Left ventricle myocardium inferior (tissue), 1 donor: ENCODE measurements at places on chromosomes 1 and 21. TPM values are rescaled to one million over a fixed set of nuclear protein-coding genes. Genes with fewer than 3 reads are reported as not detected.

GRCh38 chr1:199956005-199956404 lies 71.5 kb upstream of the NR5A2 start:
- DNase-seq: no peak

DNA sequence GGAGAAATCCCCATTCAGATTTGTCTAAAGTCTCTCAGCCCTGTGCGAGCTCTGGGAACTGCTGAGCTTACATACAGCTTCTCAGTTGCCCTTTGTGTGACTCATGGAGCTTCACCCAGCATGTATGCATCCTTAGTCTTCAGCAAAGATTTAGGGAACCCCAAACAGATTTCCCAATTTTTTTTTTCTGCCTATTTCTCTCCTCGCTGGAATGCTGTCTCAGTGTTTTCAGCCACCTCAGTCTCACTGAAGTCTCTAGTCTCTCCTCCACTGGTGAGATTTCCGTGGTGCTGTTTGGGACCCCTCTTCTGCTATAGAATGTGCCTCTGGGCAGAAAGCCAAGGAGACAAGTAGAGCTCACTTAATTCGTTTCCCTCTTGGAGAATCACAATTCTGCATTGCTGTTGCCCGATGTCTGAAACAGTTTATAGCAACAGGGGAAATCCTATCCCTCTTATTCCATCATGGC lies 28.1 kb upstream of the TXLNA start:
- no peak for DNase-seq

DNA sequence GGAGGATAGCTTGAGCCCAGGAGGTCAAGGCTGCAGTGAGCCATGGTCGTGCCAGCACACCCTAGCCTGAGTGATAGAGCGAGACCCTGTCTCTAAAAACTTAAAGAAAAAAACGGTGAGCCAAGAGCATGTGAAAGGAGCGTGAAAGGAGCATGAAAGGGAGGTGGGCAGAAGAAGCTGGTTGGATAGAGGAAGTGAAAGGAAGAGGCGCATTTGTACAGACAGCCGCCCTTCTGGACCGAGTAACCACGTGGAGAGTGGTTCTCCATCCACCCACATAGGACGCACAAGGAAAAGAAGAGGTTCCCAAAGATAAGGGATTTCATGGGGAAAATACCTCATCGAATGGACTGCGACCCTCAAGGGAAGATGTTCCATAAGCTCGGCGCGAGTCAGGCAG lies 60.4 kb upstream of the IFNAR2 start:
- DNase-seq: no peak

DNA sequence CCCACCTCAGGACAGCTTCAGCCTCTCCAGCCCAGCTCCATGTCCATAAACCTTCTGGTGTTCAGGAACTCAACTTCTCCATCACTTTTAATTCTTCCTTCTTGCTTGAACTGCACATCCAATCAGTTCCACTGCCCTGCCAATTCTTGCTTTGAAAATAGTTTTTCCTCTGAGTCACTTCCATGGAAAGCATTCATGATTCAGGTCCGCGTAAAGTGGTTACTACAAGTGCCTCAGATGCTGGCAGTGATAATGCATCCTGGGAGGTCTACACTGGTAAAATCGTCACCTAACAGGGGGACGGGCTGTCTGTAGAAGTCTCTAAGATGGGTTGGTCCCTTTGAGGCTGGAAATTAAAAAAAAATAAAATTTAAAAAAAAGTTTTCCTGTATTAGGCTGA lies 25.9 kb upstream of the RCAN1 start:
- no peak for DNase-seq

GRCh38 chr1:200885623-200886402 lies 8.9 kb upstream of the INAVA start:
- no peak for DNase-seq

- no peak for DNase-seq
Observed at GRCh38 chr1:104238991-104239390, 489.3 kb downstream of the AMY1C start.

Gene HES2
- total RNA-seq: not detected

Gene IFFO2
- total RNA-seq: 3.3 TPM

GRCh38 chr1:51897699-51898031 lies 19.1 kb upstream of the NRDC start:
- no peak for DNase-seq

DNA sequence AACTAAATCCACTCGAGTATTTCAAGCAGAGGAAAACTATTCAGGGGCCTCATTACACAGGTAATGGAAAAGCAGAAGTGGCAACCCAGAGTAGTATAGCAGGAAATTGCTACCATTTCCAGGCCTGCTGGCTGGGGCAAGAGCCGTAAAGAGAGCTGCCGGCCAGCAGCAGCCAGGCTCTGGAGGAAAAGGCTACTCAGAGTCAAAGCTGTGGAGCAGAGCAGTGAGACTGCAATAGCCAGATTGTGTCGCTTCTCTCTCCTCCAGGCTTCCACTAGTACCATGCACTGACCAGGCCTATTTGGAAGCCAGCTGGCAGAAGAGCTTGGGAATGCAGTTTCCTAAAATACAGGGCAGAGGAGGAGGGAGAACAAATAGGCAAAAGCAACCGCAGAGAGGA lies 155.5 kb downstream of the OMA1 start:
- peak; percentile 20 for DNase-seq

Gene GSTM5
- 2.4 TPM for total RNA-seq

Gene RIPPLY3
- total RNA-seq: not detected

Gene ZYG11A
- total RNA-seq: not detected

- DNase-seq: no peak
Observed at GRCh38 chr1:231162297-231162969, 575 bp downstream of the TRIM67 start.

Gene BLACAT1
- total RNA-seq: not detected

Gene MX1
- 8.8 TPM for total RNA-seq

DNA sequence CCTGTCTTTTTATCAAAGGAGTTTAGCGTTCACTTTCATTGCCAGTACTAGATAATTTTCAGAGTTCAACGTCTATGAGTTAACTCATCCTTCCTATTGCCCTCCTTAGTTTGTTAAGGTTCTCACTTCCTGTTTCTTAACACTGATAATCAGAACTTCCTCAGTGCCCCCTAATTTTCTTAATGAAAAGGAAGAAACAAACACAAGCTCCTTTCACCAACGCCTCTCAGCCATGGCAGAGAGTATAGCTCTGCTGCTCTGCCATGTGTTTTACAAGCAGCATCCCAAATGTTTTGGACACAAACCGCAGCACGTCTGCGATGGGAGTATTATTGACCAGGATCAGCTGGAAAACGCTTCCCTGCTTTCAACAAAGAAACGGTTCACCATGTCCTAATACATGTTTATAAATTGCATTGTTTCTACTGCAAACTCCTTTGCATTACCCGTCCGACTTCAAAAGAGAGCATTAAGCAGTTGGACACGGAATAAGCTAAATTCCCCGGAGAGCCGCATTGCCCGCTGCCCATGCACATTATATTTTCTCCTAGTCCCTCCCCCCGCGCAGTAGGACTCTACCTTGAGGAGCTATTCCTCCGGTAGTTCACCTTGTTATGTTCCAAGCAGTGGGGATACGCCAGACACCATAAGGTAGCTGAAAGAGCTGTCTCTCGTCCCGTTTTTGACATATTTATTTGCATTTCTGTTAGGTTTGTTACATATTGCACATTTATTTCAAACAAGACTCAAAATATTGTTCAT lies 561 bp downstream of the OLFM3 start:
- DNase-seq: no peak

DNA sequence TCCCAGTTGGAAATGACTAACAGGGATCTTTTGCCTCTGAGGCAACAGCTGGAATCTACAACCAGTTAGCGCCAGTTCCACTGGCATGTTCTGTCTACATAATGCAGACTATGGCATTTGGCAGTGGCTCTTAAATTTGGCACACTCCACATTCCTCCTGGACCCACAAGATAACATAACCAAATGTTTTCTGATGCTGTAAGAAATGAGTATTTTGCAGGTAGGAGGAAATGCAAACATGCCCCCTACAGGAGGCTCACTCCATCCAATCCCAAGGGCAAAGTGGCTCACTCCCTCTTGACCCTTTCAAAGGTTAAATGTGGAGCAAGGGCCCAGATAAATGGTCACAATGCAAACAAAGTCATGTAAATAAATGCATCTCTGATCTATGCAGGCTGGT lies 129.2 kb upstream of the PROX1 start:
- DNase-seq: no peak

GRCh38 chr1:231194476-231194842 lies 32.6 kb downstream of the TRIM67 start:
- no peak for DNase-seq

GRCh38 chr1:114314098-114314497 lies 160.4 kb upstream of the SYT6 start:
- no peak for DNase-seq

DNA sequence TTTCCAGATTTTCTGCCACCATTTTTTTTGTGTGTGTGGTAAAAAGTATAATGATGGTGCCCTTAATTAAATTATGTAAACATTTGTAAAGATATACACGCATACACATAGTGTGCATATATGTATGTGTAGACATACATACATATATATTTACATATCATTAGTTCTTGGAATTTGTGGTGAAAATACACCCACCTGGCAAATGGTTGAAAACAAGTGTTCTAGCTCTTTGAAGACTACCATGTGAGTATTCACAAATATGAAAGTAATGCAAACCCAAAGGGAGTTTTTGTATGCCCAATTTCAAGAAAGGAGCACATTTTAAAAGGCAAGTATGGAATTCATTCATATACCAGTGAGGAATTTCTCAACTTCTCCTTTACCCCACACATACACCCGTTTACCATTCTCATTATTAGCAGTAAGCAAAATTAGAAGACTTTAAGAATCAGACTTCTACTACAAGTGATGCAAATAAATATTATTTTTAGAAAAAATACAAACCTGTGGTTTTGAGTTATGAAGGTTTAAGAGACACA lies 8.0 kb downstream of the RABGAP1L start:
- DNase-seq: no peak

DNA sequence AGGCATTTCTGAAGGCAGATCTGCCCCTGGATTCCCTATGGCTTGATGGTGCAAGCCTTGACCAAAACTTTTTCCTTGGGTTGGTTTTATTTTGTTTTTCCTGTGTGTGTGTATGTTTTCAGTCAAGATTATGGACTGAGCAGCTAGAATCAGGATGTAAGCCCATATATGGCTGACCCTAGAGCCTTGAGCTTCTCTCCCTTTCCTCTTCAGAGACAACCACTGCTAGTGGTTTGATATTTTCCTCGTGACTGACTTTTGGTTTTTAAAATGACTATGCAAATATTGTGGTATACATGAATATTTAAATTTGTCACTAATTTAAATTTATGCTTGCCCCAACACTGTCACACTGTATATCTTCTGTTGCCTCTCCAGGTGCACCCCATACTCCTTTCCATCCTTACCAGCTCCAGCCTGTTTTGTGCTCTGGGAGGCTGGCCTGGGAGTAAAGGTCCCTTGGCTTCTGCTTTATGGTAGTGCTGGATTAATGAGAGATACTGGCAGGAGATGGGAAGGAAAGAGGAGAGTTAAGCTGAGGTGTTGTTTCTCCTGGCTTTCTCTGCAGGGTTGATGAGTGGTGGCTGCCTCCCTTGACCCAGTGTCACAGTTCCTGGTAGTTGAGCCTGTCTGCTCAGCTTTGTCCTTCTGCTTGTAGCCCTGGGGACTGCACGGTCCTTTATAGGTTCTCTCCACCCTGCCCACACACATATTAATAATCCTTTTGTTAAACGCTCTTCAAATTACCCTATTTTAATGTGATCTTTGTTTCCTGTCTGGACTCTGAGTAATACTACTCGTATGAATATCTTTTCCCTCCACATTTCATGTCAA lies 44.4 kb downstream of the RWDD3 start:
- no peak for DNase-seq

DNA sequence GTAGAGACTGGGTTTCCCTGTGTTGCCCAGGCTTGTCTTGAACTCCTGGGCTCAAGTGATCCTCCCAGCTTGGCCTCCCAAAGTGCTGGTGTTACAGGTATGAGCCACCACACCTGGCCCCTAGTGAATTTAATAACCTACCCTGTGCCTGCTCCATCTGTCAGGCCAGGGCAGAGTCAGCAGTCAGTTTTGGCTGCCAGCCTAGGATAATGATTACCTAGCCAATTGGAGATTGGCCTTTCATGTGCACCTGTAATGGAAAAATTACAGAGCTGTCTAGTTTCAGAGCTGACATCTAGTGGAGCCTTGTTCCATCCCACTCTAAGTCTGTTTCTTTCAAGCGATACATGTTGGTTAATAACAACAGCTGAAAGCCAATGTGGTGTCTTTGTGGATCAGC lies 92.0 kb downstream of the DIRAS3 start:
- DNase-seq: no peak

- no peak for DNase-seq
Observed at GRCh38 chr21:42120101-42120902, 49.2 kb downstream of the UMODL1 start.

Gene CCT8
- total RNA-seq: 104 TPM

DNA sequence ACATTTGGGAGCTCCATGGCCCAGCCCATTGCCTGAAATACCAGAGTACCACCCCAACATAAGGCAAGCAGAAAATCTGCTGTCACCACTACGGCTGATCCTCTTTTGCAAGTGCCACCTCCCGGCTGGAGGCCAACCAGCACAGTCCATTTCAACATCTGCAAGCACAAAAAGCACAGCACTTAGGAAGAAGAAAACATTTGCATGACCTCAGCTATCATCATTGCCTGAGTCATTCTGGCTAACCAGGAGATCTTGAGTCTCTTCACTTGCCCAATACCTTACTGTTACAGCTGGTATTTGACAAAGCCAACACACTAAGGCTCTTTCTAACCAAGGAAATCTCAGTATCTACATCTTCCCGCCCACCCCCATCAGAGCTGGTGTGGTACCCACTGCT lies 55.9 kb downstream of the NEK7 start:
- DNase-seq: no peak

- DNase-seq: no peak
Observed at GRCh38 chr1:44499306-44499705, 94.3 kb downstream of the RNF220 start.

GRCh38 chr1:12056331-12056841 lies 6.7 kb upstream of the TNFRSF8 start:
- DNase-seq: no peak

DNA sequence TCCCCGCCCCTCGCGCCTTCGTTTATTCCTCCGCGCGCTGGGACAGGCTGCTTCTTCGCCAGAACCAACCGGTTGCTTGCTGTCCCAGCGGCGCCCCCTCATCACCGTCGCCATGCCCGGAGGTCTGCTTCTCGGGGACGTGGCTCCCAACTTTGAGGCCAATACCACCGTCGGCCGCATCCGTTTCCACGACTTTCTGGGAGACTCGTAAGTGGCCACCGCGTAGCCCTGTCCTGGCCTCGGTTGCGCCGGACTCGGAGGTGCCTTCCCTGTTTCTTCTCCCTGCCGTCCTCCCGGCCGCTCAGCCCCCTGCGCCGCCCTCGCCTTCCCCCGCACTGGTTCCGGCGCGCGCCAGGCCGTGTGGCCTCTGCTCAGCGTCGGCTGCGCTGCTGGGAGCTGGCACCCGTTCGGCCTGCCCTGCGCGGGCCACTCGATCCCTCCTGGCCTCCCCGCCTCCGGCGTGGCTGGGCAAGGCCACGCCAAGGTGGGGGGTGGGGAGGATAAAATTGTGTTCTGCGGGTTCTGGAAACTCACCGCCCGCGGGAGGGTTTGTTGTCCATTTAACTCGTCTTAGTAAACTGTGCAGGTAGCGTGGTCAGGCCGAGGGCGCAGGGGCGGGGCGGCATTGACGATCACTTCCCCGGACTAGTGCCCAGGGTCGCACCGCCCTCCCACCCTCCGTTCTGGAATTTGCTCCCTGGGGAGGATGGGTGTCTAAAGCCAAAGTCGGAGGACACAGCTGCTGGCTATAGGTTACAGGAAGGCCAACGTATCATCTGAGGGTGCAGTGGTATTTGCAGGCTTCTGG lies at the start of gene PRDX6:
PRDX6 (plus strand) TSS at position 50 of the 808 bp plus-strand sequence; CDS start at position 113, 63 bp downstream.
- peak; percentile 61 for DNase-seq
